ENCODE measurements at places on chromosomes 11 and 22.

GRCh38 chr22:37804352-37804880, 3.3 kb upstream of the GCAT start:
- DNase-seq: no peak

DNA sequence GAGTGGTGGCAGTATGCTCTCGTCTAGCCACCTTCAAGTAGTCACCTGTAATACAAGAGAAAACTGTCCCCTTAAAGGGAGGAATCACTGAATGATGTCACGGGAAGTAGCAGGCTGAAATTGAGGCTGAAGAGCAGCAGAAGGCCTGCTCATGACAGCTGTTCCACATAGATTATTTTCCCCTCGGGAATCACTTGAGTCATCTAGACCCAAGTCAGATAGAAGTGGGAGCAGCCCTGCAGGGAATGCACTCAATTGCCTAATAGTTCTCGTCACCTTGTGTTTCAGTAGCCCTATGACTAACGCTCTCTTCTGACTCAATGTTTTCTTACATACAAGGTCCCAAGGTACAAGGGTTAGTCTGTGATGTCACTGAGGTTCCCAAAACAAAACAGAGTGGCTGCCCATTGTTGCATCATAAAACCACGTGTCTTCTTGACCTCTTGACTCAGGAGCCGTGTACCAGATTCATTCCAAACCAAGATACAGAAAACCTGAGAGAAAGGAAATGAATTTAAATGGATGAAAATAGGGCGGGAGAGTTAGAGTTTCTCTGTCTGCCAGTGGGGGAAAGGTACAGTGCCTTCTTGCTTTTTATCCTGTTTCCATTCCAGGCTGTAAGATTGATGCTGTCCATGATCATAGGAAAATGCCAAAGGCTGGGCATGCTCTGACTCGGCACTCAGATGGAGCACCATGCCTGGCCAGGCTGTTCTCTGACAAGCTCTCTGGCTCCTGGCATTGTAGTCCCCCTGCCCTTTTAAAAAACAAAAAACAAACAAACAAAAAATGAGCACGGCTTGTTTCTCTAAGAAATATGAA, 21.6 kb upstream of the C11orf96 start:
- DNase-seq: no peak

- DNase-seq: no peak
These were observed 393.5 kb downstream of the TENM4 start for GRCh38 chr11:79047321-79047720.

- no peak for DNase-seq
These were observed 8.3 kb downstream of the SLC36A4 start for GRCh38 chr11:93189462-93189861.

GRCh38 chr11:77508019-77508418, 34.1 kb upstream of the PAK1 start:
- DNase-seq: no peak

DNA sequence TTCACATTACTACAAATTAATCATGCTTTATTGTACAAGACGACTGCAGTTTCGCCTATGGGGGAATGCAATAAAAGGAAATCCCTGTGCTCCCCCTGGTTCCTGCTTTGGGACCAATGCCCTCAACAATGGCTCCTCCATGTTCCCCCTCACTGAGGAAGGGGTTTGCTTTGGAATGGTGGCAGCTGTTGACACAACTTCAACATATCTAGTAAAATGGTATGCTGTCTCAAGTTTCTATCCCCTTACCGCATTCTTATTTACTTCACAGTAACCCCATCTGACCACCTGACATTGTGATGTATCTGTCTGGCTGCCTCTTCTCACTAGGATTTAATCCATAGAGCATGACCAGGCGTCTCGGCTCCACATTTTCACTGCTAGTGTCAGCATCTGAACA, 48.8 kb downstream of the PIWIL3 start:
- DNase-seq: no peak

DNA sequence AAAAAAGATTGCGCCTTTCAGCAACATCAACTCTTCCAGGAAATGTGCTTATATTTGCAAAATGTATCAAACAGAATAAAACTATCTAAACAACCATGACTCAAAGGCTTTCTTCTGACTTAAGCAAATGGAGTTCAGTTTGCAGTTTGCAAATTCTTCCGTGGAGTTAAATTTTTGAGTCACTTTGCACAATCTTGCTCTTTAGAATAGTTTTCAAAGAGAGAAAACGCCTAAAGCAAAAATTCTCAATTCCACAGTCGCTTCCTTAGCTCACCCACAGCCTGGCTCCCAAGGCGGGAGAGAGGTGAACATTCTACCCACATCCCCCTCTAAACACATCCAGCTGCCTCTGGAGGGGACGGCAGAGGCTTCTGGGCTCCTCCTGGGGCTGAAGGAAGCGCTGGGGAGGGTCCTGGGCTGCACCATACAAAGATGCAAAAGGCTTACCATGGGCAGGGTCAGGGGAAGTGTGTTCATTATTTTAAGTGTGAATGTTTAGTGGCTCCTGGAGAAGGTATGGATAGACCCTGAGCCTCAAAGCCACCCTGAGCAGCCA, 1487.3 kb downstream of the TBC1D22A start:
- no peak for DNase-seq

GRCh38 chr22:34800260-34800980, 265.5 kb upstream of the ISX start:
- DNase-seq: peak; percentile 61

DNA sequence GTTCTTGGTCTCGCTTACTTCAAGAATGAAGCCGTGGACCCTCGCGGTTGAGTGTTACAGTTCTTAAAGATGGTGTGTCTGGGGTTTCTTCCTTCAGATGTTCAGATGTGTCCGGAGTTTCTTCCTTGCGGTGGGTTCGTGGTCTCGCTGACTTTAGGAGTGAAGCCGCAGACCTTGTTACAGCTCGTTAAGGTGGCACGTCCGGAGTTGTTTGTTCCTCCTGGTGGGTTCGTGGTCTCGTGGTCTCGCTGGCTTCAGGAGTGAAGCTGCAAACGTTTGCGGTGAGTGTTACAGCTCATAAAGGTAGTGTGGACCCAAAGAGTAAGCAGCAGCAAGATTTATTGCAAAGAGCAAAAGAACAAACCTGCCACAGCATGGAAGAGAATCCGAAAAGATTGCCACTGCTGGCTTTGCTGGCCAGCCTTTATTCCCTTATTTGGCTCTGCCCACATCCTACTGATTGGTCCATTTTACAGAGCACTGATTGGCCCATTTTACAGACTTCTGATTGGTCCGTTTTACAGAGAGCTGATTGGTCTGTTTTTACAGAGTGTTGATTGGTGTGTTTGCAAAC, 27.1 kb upstream of the NXPE2 start:
- no peak for DNase-seq

- no peak for DNase-seq
These were observed 2.1 kb upstream of the GSTP1 start for GRCh38 chr11:67581469-67581868.

GRCh38 chr11:68411501-68411991, 49.0 kb upstream of the PPP6R3 start:
- no peak for DNase-seq

DNA sequence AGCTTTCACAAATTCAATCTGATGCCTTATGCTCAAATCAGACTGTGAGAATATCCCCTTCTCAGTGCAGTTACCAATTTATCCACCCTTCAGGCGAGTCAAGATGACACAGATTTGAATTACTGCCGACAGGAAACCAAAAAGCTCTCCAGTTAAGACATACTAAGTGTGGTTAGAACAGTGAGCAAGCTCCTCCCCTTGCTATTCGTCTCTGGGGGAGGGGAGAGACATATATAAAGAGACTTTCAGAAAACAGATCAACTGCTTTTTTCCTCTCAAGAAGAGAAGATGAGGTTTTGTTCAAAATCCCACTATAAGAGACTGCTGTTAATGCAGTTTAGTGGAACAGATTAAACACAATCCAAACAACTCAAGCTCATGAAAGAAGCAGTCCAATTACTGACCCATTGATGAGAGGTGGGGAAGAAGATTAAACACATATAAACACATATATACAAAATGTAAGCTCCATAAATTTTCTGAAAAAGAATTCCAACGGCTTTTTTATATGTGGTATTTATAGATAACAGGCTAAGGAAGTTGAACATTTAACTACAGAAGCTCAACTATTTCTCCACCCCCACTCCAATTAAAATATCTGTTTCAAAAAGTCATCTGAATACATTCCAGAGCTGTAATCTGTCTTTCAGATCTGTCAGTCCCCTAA, 102.7 kb downstream of the MRTFA start:
- DNase-seq: no peak

DNA sequence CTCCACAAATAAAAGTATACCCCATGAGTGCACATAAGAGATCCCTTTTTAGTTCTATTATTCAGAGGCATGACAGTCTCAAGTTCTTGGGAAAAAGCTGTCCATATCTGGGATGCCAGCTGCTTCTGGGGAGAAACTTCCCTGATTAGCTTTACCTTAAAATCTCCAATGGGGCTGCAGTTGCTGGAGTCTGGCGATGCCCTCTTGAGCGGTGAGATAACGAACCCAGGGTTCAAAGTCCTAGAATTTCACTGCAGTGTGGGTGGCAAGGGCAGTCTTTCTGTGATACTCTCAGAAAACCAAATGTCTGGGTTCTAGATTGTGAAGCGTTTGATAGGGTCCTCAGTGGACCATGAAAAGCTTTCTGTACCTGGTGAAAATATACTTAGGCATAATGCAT, 7.4 kb upstream of the PRR33 start:
- DNase-seq: no peak

GRCh38 chr11:71418643-71419042, 29.6 kb downstream of the DHCR7 start:
- DNase-seq: peak; percentile 29

DNA sequence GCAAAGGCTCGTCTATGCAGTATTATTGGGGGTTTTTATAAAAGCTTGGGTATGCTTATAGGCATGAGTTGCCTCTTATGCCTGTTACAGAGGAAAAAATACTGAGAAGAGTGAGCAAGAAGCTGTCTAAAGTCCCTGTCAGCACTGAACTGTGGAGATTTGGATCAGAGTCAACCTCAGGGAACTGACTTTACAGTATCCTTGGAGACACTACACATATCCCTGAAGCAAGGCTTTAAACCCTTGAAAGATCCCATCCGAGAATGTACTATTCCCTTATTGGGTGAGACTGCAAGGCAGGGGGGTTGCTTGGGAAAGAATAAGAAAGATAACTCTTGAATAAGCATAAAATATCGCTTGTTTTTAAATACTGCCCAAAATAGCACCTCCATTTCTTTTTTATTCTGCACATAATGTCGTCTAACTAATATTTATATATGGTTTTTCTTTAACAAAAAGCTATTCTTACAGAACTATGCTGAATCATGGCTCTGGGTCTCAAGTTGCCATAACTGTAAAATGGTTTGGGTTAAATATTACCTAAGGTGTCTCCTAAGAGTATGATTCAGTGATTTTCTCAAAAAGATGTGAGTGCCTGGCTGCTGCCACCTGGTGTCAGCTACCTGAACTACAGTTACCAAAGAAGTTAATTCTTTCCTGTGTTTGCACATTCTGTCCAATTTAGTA, 1062.8 kb downstream of the DLG2 start:
- DNase-seq: peak; percentile 6

GRCh38 chr22:23534201-23534850, 45.8 kb downstream of the IGLL1 start:
- no peak for DNase-seq

- peak; percentile 5 for DNase-seq
These were observed 30.0 kb upstream of the RAB39A start for GRCh38 chr11:107898270-107898669.

DNA sequence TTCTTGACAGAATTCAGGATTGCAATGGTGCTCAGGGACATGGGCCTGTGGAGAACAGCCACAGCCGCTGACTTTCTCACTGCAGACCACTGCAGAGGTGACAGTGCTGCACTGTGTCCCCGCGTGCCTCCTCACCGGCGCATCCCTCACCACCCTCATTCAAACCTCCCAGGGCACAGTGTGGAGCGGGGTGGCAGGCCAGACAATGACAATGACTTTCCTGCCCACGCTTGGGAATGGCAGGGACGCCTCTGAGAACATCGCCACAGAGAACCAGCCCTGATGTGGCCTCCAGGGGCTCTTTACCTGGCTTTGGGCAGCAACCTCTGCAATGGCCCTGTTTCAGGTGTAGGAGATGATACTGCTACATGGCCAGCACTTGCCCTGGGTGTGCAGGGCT, 65.7 kb downstream of the NCAPD3 start:
- no peak for DNase-seq

- DNase-seq: no peak
These were observed 82.8 kb downstream of the SPATA19 start for GRCh38 chr11:133762538-133762937.

- no peak for DNase-seq
These were observed 267.6 kb upstream of the TENM4 start for GRCh38 chr11:79708319-79708932.

DNA sequence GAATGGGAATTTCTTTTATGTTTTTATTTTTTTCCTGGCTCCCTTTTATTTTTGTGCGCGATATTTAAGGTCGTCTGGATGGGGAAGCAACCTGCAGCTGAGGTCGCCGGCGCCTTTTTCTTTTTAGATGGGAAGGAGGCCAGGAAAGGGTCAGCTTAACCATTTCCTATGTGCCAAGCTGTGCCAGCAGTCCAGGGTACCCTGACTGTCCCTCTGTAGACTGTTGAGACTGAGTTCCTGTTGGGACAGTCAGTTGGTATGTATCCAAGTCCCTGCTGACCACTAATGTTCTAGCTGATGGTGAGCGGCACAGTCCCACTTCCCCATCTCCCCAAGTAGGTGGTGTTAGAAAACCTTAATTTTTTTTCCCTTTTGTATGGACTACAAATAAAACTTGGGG, 10.5 kb downstream of the RBM14 start:
- no peak for DNase-seq

- peak; percentile 19 for DNase-seq
These were observed 70.0 kb downstream of the SGSM1 start for GRCh38 chr22:24875862-24876506.

DNA sequence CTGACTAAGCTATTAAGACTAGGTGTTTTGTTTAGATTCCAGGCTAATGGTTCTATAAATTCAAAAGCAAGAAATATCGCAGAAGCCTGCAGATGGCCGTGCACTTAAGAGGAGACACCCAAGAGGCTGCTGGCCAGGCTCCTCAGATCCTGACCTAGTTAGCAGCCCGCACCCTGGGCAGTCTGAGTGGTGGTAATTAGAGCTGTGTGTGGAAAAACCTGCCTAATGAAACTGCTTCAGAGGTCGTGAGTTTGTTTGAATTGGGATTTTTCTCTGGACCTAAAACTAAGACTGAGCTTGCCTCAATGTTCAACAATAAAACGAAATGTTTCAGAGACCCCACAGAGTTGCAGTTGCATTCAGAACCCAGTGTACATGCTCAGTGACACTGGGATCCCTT, 627.7 kb downstream of the OPCML start:
- DNase-seq: no peak

DNA sequence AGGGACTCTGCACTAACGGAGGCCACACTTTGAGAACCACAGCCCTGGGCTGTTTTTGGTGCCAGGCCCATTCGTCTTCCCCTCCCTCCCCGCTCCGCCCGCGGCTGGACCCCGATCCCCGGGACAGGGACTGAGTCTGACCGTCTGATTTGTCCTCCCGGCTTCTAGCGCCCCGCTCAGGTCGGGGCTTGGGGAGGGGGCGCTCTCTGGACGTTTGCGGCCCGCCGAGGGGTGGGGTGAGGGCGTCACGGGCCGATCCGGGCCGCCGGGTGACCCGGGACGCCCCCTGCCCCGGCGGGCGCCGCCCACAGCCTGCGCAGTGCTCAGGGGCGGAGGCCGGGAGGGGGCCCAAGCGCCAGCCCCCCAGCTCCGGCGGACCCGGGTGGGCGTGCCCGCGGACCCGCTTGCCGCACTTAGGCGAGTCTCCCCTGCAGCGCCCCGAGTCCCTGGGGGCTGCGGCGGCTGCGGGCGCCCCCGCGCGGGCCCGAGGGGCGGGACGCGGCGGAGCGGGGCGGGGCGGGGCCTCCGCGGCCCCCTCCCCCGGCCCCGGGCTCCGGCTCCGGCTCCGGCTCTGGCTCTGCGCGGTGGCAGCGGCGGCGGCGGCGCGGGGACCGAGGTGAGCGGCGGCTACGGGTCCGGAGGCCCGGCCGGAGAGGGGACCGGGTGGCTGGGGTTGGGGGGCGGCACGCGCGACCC, 33.7 kb upstream of the PRR5 start:
- peak; percentile 51 for DNase-seq

Data from hindlimb muscle (tissue), 1 donor.